ENCODE measurements at places on chromosomes 11 and 22. TPM values are rescaled to one million over a fixed set of nuclear protein-coding genes. Genes with fewer than 3 reads are reported as not detected.

DNA sequence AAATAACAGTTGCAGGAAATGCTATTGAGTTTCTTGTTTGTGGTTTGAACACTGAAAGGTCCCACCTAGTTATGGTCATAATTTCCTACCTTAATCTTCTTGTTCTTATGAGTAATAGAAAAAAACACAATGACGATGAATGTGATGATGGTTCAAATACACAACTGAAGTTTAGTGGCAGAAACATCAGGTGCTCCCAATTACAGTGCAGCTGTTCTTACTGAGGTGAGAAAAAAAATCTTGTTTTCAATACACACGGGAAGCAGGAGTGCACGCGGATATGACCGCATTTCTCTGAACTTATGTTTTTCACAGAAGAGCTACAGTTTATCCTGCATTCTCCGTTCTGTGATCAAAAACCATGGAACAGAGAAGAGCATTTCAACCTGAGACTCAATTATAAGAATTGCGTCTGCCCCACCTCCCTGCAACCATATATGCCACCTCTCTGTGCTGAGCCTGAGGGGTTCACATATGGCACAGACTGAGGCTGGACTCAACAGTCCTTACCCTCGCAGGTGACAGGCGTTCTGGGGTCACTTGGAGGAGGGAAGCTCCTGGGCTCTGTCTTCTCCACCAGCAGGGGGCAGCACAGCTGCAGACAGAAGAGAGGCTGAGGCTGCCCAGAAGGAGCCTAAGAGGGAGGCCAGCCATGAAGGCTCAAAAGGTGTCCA, 99.7 kb upstream of the IGLL5 start:
- DNase-seq = peak; percentile 44

DNA sequence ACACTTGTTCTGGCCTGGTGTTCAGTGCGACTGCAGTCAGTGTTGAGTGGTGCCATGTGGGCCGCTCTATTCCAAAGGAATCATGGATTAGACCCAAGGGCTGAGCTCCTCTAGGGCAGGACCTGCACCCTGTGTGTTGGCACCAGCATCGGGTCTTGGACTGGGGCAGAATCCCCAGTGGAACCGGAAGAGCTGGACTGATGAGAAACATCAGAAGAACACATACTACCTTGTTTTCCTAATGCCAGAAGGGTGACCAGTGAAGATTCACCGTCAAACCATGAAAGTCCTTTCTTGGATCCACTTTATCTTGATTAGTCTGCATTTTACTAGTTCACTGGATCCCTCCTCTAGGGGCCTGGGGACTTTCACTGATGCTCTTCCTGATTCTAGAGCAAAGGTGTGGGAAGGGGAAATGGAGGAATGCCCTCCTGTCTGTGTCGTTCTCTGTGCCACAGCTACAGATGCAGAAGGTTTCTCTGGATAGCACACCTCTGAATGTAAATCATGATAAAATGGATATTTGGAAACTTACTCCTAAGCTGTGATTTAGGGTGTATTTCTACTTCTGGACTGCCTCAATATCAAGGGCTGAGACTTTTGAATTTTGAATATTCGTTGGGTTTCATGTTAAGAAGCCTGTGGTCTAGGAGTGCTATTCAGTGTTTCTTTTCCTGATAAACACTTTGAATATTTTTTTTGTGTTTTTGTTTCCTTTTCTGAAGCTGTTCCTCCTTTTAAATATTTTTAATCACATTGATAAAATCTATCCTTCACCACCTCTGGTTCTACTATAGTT, 11.0 kb upstream of the GLB1L3 start:
- DNase-seq = no peak

DNA sequence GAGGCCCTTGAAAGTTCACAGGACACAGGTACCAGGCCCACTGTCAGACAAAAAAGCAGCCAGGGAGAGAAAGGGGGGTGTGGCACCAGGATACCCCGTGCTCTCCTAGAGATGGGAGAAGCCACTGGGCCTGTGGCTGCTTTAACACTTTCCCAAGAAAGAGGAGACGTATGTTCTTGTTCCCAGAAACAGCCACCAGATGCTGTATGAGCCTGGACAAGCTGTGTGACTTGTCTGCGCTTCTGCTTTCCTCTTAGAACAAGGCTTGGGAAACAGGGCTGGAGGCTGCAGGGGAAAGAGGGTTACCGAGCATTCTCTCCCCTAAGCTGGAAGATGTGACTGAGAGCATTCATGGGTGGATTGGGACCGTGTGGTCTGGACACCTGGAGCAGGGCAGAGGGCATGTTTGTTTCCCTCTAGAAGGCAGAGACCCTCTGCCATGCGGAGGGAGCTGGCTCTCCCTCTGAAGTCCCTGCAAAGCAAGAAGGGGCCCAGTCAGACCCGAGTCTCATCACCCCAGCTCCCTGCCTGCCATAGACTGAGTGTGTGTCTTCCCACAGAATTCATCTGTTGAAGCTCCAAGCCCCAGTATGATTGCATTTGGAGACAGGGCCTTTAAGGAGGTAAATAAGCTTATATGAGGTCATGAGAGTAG, 74.1 kb downstream of the TRIM29 start:
- no peak for DNase-seq

- no peak for DNase-seq
Observed at GRCh38 chr22:48198489-48199459, 1436.3 kb downstream of the TBC1D22A start.

GRCh38 chr11:108527382-108527781, 29.2 kb upstream of the POGLUT3 start:
- no peak for DNase-seq

DNA sequence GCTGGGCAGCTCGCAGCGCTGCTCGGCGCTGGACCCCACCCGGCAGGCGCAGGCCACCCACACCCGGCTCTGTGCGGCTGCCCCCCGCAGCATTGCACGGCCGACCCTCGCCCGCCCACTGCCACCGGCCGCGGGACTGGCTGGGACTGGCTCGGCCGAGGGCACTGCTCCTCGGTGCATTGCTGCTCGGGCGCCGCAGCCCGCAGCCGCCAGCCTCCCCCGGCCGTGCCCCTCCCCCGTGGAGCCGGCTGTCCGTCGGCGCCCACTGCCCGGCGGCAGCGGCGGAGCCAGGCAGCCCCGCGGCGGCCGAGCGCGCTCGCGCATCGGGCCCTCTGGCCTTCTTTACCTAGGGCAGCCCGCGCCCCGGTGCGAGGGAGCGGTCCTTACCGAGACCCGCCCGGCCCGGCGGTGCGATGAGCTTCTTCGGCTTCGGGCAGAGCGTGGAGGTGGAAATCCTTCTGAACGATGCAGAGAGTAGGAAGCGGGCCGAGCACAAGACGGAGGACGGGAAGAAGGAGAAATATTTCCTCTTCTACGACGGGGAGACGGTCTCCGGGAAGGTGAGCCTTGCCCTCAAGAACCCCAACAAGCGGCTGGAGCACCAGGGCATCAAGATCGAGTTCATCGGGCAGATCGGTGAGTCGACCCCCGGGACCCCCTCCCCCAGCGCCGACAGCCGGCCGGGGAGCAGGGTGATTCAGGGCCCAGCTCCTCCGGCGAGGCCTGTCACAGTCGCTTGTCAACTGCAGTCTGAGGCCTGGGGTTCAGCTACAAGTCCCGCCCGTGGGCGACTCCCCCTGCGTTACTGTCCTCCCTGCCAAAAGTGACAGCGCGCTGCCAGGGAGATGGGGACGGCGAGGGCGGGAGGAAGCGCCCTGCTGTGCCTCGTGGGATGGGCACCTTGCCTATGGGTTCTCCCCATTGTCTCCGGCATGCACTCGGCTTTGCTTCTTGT, 516 bp downstream of the VPS26B start:
- DNase-seq = no peak

- DNase-seq = no peak
Observed at GRCh38 chr22:16953206-16954059, 54.6 kb downstream of the GAB4 start.

GRCh38 chr11:124075841-124076651, 34.9 kb upstream of the OR10G7 start:
- DNase-seq = no peak

DNA sequence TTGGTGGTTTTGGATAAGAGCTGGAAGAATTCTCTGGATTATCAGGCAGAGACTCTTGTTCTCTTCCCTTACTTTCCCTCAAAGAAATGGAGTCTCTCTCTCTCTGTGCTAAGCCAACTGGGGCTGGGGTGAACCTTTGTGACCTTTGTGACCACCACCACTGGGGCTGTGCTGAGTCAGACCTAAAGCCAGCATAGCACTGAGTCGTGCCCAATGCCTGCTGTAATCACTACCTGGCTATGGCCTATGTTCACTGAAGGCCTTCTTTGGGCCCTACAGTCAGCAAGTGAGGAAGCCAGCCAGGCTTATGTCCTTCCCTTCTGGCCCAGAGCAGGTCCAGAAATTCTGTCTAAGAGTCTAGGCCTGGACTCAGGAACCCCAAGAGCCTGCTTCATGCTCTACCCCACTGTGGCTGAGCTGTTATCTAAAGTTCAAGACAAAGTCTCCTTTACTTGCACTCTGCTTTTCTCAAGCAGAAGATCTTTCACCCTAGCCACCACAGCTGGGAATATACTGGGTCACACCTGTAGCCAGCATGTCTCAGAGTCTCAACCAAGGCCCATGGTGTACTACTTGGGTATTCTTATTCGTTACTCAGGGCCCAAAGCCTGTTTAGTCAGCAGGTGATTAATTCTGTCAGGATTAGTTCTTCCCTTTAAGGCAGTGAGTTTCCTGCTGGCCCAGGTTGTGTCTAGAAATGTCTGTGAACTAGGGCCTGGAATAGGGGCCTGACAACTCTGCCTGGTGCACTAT, 86.0 kb downstream of the EHF start:
- DNase-seq = no peak

- DNase-seq = no peak
Observed at GRCh38 chr22:27138471-27138870, 481.1 kb downstream of the MIAT start.

DNA sequence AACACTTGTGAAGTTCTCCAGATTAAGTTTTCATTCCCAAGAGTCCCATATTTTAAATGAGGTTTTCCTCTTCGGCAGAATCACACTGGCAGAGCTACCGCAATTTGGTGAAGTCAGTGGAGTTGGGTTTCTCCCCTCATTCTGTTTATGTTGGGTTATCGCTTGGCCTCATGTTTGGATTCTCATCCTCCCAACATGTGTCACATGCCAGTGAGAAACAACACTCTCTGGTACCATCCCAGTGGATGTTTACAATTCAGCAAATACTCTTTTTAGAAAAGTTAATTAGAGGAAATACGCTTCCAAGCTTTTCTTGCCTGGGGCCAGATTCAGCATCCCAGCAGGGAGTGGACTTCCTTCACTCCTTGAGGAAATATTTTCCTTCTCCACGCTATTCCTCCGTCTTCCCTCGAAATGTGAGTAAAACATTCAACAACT, 2.1 kb downstream of the PAMR1 start:
- no peak for DNase-seq

GRCh38 chr22:21735200-21736083, at the start of gene YPEL1:
TSS of gene YPEL1 (minus strand) at chr22:21735794. CDS start at chr22:21710744, 25,050 bp downstream.
- peak; percentile 70 for DNase-seq

DNA sequence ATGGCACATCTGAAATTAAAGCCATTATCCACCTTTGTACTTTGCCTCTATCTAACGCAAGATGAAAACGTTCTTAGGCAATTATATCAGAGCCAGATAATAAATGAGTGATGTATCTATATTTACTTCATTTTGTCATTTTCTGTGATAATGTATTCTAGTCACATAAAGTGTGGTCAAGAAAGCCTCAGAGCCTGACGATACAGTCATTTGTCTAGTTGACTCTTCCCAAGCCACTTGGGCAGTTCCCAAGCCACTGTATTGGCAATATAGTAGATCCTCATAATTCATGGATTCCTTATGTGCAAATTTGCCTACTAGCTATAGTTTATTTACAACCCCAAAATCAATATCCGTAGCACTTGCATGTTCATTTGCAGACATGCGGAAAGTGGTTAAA, 7.8 kb downstream of the HOATZ start:
- DNase-seq = no peak

DNA sequence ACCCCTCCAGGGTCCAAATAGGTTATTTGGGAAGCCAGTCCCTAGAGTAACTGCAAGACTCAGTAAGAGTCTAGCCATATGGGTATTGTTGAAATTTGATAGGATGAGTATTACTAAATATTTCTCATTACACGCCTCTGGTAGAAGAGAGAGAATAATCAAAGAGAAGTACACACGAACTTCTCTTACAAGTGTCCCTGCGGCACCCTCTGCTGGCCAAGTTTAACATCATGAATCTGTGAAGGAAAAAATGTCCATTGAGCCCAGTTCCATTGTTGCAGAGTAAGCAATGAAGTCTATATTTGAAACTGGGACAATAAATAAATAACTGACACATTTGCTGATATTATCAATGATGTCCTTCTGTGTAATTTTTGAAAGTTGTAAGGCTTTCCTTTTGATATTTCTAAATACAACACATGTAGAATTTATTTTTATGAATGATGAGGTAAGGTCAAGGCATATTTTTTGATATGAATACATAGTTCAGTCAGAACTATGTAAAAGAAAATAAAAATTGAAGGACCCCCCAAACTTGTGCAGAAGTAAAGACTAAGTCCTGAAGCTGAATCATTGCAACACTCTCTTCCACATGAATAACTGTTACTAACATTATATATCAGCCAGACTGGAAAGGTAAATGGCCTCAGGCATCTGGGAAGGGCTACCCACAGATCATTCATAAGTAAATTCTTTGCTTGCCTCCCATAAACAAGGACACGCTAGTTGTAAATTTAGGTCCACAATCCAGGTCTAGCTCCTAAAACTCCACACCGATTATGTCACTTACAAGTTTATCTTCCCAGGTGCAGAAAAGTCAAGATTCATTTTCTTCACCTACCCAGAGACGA, 10.0 kb downstream of the OR51L1 start:
- peak; percentile 36 for DNase-seq

DNA sequence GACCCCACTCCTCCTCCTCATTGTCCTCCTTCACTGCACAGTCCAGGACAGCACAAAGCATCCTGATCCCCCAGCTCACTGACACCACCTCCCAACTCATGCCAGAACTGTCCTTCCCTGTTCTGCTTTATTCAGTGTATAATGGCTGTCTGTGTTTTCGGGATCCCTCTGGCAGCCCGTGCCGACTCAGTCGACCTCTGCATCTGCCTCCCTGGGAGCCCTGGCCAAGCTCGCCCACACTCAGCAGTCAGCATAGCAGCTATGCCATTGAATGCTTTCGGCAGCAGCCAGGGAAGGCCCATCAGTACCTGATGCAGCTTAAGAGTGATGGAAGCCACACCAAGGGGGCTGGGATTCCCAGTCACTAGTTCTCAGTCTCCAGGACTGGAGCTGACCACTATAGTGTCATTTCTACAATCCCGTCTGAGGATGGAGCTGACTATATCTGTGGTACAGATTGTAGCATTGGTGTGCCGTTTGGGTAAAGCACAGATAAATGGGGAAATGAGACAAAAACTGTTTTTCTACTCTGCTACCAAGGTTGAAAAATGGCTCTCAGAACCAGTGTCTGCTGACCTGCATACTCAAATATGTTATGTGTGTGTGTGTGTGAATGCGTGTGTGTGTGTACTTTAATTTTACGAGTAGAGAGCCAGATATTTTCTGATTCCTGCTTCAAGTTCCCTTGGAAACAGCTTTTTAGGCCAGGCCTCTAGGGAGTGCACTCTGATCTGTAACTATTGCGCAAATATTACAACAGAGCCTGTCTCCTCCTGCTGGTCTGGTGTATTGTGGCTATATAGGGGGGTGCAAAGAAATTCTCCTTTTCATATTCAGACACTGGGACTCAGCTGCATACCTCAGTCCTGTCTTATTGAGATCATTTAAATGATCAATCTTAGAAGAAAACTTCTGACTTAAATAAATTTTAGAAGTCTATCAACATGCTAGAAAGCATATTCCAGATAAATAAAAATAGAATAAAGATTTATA, 78.8 kb upstream of the TOP3B start:
- peak; percentile 8 for DNase-seq

VSIG10L2 gene
- not detected for total RNA-seq

DEUP1 gene
- not detected for total RNA-seq

MS4A7 gene
- 0.22 TPM for total RNA-seq

OR4A16 gene
- total RNA-seq = not detected

PRRG4 gene
- 5.4 TPM for total RNA-seq

KDM4E gene
- not detected for total RNA-seq

C11orf52 gene
- 4.6 TPM for total RNA-seq

SLC22A9 gene
- not detected for total RNA-seq
